ENCODE measurements at places on chromosomes 1 and 21. TPM values are rescaled to one million over a fixed set of nuclear protein-coding genes. Genes with fewer than 3 reads are reported as not detected.

Gene DNAH14
- 17.1 TPM for total RNA-seq

Gene DCST1
- not detected for total RNA-seq

Gene PM20D1
- total RNA-seq: 0.14 TPM

Gene AMPD1
- 0.13 TPM for total RNA-seq

Gene BECN2
- not detected for total RNA-seq

Gene FRRS1
- total RNA-seq: 43.2 TPM

Gene MYBPH
- total RNA-seq: not detected

Gene DENND2C
- total RNA-seq: 3.0 TPM

GRCh38 chr21:33047231-33047630, 21.5 kb downstream of the OLIG2 start:
- DNase-seq: no peak

GRCh38 chr1:185156288-185156853, 382 bp downstream of the TRMT1L start:
- no peak for DNase-seq

- DNase-seq: no peak
These were observed 58.1 kb upstream of the TRAPPC10 start for GRCh38 chr21:43954042-43954441.

DNA sequence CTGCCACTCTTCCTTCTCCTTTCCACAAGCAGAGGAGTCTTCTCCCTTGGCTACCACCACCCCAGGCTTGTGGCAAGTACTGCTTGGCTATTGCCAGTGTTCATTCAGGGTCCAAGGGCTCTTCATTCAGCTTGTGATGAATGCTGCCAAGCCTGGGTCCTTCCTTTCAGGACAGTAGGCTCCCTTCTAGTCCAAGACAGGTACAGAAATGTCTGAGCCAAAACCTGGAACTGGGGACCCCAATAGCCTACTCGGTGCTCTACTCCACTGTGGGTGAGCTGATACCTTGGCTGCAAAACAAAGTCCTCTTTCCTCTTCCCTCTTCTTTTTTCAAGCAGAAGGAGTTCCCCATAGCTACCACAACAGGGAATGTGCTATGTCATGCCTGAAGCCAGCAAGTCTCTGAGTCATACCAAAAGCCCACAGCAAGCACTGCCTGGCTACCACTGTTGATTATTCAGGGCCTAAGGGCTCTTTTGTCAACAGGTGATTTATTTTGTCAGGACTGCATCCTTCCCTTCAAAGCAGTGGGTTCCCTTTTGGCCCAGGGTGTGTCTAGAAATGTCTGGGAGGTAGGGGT, 268.9 kb downstream of the HHAT start:
- DNase-seq: no peak

GRCh38 chr21:43872531-43873197, 7.6 kb downstream of the AGPAT3 start:
- DNase-seq: no peak

- DNase-seq: no peak
These were observed 16.9 kb upstream of the QSOX1 start for GRCh38 chr1:180137776-180138175.

DNA sequence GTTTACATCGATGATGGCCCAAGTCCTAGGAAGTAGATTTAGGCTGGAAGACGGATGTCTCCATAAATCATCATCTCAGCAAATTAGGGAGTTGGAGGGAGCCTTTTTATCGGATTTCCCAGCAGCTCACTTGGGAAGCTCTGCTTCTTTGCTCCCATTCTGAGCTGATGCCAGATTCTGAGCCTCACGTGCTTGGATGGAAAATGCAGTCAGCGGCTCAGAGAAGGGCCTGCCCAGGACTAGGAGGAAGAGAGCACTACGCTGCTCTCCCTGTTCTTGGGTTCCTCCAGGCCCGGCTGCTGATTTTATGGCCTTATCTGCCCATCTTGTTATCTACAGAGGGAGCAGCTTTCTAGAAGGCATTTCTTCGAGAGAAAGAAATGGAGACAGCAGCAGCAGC, 42.0 kb downstream of the UBIAD1 start:
- no peak for DNase-seq

- DNase-seq: no peak
These were observed 11.2 kb downstream of the CLEC20A start for GRCh38 chr1:178485541-178485981.

- no peak for DNase-seq
These were observed 167.5 kb downstream of the NTMT2 start for GRCh38 chr1:170313306-170313705.

- no peak for DNase-seq
These were observed 679.4 kb upstream of the ADGRL2 start for GRCh38 chr1:81121306-81121705.

- no peak for DNase-seq
These were observed 52.4 kb downstream of the KCNJ6 start for GRCh38 chr21:37863842-37864241.

DNA sequence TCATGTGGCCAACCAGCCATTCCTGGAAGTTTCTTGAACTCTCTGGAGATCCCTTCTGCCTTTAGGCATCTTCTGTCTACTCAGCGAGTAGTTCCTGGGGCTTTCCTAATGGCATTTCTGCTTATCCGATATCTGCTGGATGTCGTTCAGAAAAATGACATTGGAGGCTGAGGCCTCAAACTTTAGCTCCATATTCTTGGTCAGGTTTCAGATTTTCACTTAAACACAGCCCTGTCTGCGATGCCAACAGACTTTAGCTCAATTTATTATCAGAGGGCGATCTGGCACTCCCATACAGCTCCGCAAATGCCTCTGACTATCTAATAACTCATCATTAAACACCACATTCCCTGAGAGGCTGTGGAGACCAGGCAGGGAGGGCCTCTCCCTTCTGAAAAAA, 46.3 kb upstream of the ETS2 start:
- no peak for DNase-seq

DNA sequence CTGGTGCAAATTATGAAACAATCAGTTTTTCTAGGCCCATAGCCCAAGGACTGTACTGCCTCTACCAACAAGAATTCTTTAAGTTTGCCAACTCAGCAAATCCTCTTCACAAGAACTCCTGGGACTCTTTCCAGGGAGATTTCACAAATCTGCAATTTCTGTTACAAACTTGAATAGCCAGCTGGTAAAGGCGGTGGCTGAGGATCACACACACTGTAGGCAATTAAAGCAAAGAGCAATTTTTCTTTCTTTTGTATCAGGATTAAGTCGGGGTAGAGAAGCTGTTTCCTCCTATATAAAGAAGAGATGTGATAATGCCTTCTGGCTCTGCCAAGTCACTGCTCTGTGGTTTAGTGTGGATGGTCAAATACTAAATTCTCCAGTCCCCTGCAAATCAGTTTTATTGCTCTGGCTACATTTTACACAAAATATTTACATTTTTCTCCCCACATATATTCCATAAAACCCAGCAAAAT, 1.7 kb downstream of the ALDH9A1 start:
- no peak for DNase-seq

- DNase-seq: no peak
These were observed 138.3 kb downstream of the PTGER3 start for GRCh38 chr1:70909262-70909822.

DNA sequence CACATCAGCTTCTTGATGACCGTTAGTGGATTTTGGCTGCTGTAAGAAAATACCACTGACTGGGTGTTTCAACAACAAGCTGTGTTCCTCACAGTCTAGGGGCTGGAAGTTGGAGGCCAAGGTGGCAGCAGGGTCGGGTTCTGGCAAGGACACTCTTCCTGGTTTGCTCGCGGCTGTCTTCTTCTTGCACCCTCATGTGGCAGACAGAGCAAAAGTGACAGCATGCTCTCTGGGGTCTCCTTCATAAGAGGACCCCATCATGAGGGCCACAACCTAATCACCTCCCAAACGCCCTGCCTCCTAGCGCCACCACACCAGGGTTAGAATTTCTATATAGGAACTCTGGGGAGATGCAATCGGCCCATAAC, 18.6 kb upstream of the TSPEAR start:
- no peak for DNase-seq

DNA sequence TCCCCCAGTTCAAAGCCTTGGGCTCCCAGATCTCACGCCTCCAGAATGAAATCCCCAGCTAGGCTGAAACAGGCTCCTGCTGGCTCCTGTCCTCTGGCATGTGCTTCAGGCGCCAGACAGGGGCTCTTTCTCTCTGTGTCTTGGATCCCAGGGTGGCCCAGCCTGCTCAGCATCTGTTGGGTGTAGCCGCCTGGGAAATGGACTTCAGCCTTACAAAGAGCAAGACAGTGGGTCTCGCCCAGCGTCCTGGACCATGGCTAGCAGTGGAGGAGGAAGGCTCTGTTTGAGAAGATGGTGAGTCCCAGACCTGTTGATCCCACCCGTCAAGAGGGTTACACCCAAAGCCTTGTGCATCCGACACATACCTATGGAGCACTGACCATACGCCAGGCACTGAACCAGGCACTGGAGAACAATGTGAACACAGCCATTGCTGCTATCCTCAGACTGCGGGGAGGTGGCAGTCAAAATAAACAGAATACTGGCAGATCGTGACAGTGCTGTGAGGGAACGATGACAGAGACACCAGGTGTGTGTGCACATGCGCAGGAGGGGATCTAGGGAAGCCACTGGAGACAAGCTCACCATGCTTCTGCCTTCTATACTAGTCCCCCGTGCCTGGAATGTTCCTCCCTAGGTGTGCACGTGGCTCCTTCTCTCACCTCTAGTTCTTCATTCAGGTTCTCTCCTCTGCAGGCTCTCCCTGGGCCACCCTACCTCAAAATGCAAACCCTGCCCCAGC, 93.0 kb upstream of the GCLM start:
- no peak for DNase-seq

DNA sequence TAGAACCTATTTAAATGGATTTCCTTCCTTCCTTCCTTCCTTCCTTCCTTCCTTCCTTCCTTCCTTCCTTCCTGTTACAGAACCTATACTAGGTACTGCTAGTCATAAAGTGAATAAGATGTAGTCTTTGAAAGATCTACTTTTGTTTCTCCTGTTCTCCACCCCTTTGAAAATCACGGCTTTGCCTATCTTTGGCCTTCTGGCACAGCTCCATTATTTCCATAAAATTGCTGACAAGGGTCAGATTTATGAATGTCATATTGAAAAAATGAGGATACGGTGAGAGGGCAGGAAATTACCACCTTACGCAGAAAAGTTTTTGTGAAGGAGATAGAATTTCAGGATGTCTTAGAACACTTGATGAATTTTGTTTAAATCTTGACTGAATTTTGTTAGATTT, 18.1 kb upstream of the HMCN1 start:
- DNase-seq: no peak

GRCh38 chr21:25313829-25314228, 293.5 kb downstream of the MRPL39 start:
- DNase-seq: no peak

DNA sequence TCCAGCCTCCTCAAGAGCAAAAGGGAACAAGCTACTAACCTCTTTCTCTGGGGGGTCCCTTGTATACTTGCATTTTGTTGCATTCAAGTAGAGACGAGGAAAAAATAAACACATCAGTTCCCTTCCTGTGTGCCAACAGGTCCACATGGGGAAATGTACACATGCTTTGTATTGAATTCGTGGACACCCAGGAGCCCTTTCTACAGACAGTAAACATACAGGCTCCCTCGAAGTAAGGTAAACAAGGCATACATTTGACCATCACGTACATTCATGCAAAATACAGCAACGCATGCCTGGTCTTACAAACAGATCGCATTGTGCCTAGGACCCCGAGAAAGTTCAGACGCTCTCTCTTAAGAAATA, 1.1 kb downstream of the KCND3 start:
- DNase-seq: no peak

GRCh38 chr1:31861346-31861745, 45.5 kb upstream of the SPOCD1 start:
- no peak for DNase-seq

DNA sequence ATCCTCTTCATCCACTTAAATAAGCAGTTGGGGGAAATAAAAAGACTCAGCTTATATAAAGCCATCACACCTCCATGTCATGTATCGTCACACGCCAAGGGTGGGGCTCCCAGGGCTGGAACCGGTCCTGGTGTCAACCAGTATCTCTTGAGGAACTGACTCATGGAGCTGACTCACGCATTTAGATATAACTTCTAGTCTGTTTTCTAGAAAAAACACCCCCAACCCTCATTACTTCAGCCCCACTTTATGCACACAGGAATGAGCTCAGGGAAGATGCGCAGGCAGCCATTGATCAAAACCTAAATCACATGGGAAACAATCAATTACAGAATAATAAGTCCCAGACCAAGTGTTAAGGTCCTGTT, 6.9 kb upstream of the IL22RA1 start:
- no peak for DNase-seq

- DNase-seq: peak; percentile 6
These were observed 8.8 kb downstream of the IFNGR2 start for GRCh38 chr21:33411949-33412430.
